ENCODE measurements at places on chromosomes 13 and 19. TPM values are rescaled to one million over a fixed set of nuclear protein-coding genes. Genes with fewer than 3 reads are reported as not detected.

GRCh38 chr13:33353210-33353609, 67.7 kb upstream of the STARD13 start:
- DNase-seq: no peak
- H3K36me3 ChIP-seq: no peaks in the 10 kb centered on the region
- H3K27me3 ChIP-seq: peaks cover 48% of the 10 kb centered on the region

GRCh38 chr13:95756072-95756471, 79.1 kb downstream of the DNAJC3 start:
- H3K36me3 ChIP-seq: peaks cover 12% of the 10 kb centered on the region
- H3K27ac ChIP-seq: no peak overlapping the region
- no peaks in the 10 kb centered on the region for H3K27me3 ChIP-seq
- DNase-seq: no peak

DNA sequence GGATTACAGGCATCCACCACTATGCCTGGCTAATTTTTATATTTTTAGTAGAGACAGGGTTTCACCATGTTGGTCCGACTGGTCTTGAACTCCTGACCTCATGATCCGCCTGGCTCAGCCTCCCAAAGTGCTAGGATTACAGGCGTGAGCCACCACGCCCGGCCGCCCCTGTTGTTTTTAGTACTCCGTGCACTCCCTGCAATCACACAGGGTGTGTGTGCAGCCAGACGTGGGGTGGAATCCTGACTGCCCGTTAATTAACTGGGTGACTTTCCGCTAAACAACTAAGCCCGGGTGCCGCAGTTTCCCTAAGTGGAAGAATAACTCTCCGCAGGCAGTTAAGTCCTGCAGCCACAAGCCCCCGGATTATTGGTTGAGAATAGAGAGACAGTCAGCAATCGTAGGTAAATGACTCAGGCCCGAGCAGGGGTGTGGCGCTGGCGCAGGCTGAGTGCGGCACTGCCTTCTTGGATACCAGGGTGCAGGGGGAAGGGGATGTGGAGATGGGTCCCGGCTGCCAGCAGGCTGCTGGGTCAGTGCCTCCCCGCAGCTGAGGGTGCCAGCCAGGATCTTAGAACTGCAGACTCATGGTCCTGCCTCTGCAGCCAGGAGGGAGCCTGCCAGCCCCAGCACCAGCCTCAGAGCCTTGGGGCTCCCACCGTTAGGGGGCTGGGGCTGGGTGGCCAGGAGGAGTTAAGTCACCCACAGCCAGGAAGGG, 6.1 kb upstream of the FXYD3 start:
- peaks cover 2% of the 10 kb centered on the region for H3K4me1 ChIP-seq
- DNase-seq: no peak
- no peak overlapping the region for H3K4me3 ChIP-seq
- H3K27ac ChIP-seq: no peak overlapping the region
- peaks cover 1% of the 10 kb centered on the region for H3K27me3 ChIP-seq

DNA sequence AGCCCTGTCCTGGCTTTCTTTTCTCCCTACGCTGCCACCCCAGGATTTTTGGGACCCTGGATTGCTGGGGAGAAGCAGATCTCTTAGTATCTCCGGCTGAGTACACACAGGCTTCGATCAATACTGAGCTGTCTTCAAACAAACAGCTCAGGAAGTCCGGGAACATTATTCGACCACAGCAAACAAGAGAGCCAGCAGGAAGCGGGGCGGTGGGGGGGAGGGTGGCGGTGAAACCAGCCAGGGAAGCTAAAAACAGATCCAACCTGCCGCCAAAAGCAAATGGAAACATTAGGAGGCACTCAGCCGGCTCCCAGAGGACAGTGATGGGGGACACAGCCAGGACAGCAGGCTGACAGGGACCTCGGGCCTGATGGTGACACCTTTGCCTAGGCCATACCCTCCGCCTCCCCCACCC, 12.2 kb upstream of the BCAM start:
- peak overlapping the region; percentile 47 for H3K4me3 ChIP-seq
- DNase-seq: peak; percentile 15
- H3K36me3 ChIP-seq: no peaks in the 10 kb centered on the region
- H3K27ac ChIP-seq: peak overlapping the region; percentile 83
- no peaks in the 10 kb centered on the region for H3K27me3 ChIP-seq

- no peaks in the 10 kb centered on the region for H3K36me3 ChIP-seq
- peak; percentile 15 for DNase-seq
- no peak overlapping the region for H3K4me3 ChIP-seq
- peak overlapping the region; percentile 84 for H3K27ac ChIP-seq
- H3K27me3 ChIP-seq: peaks cover 6% of the 10 kb centered on the region
These were observed 8.6 kb upstream of the CDC16 start for GRCh38 chr13:114226088-114226487.

Gene DAZAP1
- 235 TPM for total RNA-seq

GRCh38 chr13:20160306-20161274, at the start of gene GJA3:
Gene GJA3 (minus strand): TSS chr13:20161052. CDS start chr13:20143288, 17,764 bp downstream.
- H3K36me3 ChIP-seq: peaks cover 2% of the 10 kb centered on the region
- H3K27ac ChIP-seq: peak within 1 kb of the TSS; percentile 41
- peaks cover 25% of the 10 kb centered on the region for H3K4me1 ChIP-seq
- DNase-seq: peak; percentile 46
- H3K27me3 ChIP-seq: peaks cover 58% of the 10 kb centered on the region

- H3K27me3 ChIP-seq: peaks cover 33% of the 10 kb centered on the region
- H3K4me3 ChIP-seq: no peak overlapping the region
- DNase-seq: no peak
- H3K27ac ChIP-seq: no peak overlapping the region
- H3K4me1 ChIP-seq: peaks cover 19% of the 10 kb centered on the region
These were observed 7.2 kb downstream of the GAS6 start for GRCh38 chr13:113856716-113857065.

DNA sequence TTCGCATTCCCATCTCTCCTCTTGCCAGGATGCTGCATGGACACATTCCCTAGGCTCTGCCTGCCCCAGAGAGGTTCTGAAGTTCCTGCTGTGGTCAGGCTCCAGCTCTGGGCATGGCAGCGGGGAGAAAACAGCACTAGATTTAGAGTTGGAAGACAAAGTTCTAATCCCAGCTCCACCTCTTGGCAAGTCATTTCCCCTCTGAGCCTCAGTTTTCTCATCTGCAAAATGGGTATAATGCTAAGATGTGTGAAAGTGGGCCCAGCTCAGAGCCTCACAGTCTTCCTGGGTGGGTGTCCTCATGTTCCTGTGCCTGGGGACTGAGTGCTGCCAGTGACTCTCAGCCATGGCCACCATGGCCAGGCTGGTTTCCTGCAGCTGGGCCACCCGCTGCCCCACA, 9.6 kb downstream of the PEPD start:
- DNase-seq: no peak
- H3K27ac ChIP-seq: no peak overlapping the region
- peaks cover 25% of the 10 kb centered on the region for H3K4me1 ChIP-seq

DNA sequence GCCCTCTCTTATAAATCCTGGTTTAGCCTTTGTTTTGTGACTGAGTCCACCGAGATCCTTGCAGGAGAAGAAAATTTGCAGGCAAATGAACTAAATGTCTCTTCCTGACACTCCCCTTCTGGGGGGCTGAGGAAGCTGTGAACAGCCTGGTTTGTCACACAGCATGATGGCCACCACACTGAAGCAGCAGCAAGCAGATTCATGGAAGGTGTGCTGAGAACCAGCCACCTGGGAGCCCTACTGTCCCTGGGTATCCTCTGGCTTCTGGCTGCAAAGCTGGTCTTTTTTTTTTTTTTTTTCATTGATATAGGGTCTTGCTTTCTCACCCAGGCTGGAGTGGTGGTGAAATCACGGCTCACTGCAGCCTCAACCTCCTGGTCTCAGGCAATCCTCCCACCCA, 11.2 kb downstream of the MRPS12 start:
- H3K27ac ChIP-seq: peak overlapping the region; percentile 70
- H3K27me3 ChIP-seq: peaks cover 10% of the 10 kb centered on the region
- no peaks in the 10 kb centered on the region for H3K36me3 ChIP-seq
- DNase-seq: no peak

DNA sequence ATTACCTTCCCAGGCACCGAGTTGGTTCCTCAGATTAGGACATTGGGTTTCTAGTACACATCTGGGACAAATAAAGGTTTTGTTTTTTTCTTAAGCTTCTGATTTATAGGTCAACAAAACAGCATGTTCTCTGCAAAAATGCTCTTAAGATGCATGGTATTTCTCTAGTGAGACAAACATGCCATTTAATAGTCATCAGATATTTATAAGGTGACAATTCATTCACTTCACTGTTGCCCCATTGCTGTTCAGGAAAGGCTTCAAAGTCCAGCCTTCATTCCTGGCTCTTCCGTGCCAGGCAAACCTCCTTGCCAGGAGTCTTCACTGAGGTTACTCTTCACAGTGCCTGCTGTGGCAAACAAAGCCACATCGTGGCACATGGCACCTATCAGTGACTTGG, 156.3 kb upstream of the FNDC3A start:
- no peaks in the 10 kb centered on the region for H3K36me3 ChIP-seq
- peaks cover 13% of the 10 kb centered on the region for H3K4me1 ChIP-seq
- H3K27ac ChIP-seq: no peak overlapping the region
- no peak for DNase-seq
- no peaks in the 10 kb centered on the region for H3K27me3 ChIP-seq

DNA sequence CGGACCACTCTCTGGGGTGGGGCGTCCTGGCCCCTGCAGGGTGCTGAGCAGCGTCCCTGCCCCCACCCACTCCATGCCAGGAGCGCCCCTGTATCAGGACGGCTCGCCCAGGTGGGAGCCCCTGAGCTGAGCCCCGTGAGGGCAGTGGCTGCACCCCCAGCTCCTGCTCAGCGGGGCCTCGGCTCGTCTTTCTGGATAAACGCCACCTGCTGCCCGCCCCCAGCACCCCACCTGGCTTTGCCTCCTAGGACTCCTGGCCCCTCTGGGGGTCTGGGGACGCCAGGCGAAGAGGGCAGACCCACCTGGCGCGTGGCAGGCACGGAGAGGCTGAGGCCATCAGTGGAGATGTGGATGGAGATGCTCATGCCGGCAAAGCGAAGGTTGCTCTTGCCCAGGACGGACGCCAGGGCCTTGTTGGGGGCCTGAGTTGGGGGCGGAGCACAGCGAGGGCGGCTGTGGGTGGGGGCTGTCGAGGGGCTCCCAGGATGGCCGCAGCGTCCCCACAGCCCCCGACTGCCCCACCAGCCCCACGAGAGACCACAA, 22.3 kb downstream of the SHC2 start:
- DNase-seq: no peak
- H3K4me3 ChIP-seq: no peak overlapping the region
- H3K36me3 ChIP-seq: no peaks in the 10 kb centered on the region
- H3K27me3 ChIP-seq: no peaks in the 10 kb centered on the region
- H3K27ac ChIP-seq: no peak overlapping the region

- H3K27ac ChIP-seq: peak overlapping the region; percentile 47
- no peaks in the 10 kb centered on the region for H3K27me3 ChIP-seq
- peak overlapping the region; percentile 88 for H3K4me3 ChIP-seq
- DNase-seq: no peak
- peaks cover 36% of the 10 kb centered on the region for H3K36me3 ChIP-seq
- peaks cover 47% of the 10 kb centered on the region for H3K4me1 ChIP-seq
These were observed 2.8 kb downstream of the IGFLR1 start for GRCh38 chr19:35739275-35740107.

- H3K4me3 ChIP-seq: peak overlapping the region; percentile 32
- no peak for DNase-seq
- H3K4me1 ChIP-seq: peaks cover 6% of the 10 kb centered on the region
- H3K27me3 ChIP-seq: peaks cover 43% of the 10 kb centered on the region
These were observed 32.4 kb downstream of the GJA3 start for GRCh38 chr13:20128459-20128931.

- H3K27ac ChIP-seq: no peak overlapping the region
- H3K4me3 ChIP-seq: no peak overlapping the region
- H3K27me3 ChIP-seq: peaks cover 17% of the 10 kb centered on the region
- H3K4me1 ChIP-seq: peaks cover 12% of the 10 kb centered on the region
- no peak for DNase-seq
These were observed 18.0 kb downstream of the ZAR1L start for GRCh38 chr13:32297206-32297605.

DNA sequence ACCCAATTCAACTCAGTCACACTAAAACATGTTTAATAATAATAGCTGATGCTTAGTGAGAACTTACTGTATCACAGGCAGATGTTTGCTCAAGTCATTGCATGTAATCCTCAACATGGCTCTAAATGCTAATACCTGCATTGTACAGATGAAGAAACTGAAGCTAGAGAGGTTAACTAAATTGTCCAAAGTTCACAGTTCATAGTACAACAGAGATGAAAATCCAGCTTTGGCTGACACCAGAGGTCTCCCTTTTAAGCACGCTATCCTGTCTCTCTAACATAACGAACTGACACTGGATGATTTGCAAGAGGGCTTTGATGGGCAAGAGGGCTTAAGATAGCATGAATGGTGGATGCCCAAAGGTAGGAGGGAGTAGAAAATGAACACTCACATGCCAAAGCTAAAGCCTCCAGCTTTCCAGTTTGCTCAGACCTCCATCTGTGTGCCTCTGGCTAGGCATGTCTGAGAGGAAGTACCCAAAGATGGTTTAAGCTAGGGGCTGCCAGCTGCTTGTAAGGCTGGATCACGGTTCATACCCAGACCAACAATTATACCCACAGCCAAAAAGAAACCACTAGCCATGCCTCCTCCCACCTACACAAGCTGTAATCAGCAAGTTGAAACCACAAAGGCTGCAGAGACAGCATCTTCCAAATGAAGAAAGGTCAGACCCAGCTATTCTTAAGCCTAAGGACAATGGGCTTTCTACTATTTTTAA, 196.9 kb upstream of the UBL3 start:
- peak; percentile 22 for DNase-seq
- H3K4me1 ChIP-seq: peaks cover 26% of the 10 kb centered on the region
- no peak overlapping the region for H3K4me3 ChIP-seq
- no peaks in the 10 kb centered on the region for H3K27me3 ChIP-seq

DNA sequence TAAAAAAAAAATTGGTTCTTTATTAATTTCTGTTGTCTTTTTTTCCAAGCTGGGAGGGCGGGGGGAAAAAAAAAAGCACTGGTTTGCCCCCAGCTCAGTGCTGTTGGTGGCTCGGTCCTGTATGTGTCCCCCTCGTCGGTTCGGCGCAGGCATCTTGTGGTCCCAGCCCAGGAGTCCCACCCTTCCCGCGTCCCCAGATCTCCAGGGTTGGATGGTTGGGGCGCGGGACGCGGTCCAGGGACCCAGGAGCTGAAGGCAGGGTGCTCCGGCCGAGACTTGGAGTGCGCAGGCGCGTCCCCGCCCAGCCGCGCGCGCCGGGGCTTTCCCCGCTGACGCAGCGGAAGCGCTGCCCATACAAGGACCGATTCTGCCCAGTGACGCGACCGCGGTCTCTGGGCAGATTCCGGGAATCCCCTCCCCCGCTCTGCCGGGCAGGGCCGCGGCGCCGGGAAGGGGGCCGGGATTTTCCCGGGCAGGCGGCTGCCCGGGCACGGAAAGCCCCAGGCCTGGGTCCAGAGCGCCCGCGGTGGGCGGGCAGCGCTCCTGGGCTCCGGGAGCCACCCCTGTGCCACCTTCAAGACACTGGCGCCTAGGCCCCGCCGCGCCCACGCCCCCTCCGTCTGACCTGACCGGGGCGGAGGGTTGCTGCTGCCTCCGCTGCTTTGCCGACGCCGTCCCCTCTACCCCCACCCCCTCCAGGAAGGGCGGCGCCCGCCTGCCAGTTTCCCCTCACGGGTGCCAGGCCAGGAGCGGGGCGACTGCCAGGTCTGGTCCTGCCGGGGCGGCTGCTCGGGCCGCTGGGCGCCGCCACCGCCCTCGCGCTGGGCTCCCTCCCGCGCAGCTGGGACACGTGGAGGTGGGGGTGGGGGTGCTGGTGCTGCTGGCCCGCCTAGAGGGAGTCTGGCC, 2.3 kb downstream of the JUNB start:
- peak overlapping the region; percentile 98 for H3K27ac ChIP-seq
- peaks cover 14% of the 10 kb centered on the region for H3K36me3 ChIP-seq
- no peaks in the 10 kb centered on the region for H3K27me3 ChIP-seq

Gene PTPRH
- total RNA-seq: not detected

Gene C5AR1
- total RNA-seq: 1.2 TPM

Data from activated CD4-positive, alpha-beta T cell treated with anti-CD3 and anti-CD28 coated beads, Interleukin-2, amount 10 ng/mL, durations not matched to agents 7 days and 5 days (primary cell).